ENCODE measurements at places on chromosomes 3 and 15.

GRCh38 chr3:118809696-118810498 is 224.7 kb downstream of the IGSF11 start:
- DNase-seq = no peak

DNA sequence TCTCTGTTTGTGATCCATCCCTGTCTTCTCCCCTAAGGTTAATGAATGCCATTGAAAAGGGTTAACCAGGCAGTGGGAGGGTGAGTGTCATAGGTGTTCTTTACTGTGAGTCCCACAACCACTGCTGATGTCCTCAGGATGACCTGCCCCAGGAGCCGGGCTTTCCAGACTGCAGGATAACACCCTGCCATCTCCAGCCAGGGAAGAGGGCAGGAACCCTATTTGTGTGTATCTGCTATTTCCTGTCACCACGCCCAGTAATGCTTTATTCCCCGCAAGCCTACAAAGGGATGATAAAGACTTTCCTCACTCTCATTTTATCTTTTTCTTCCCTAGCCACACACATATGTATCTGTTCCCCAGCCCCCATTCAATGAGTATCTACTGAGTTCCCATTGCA is 15.6 kb upstream of the CTXND1 start:
- no peak for DNase-seq

GRCh38 chr15:75234191-75234810 is 23.8 kb upstream of the GOLGA6C start:
- DNase-seq = no peak

DNA sequence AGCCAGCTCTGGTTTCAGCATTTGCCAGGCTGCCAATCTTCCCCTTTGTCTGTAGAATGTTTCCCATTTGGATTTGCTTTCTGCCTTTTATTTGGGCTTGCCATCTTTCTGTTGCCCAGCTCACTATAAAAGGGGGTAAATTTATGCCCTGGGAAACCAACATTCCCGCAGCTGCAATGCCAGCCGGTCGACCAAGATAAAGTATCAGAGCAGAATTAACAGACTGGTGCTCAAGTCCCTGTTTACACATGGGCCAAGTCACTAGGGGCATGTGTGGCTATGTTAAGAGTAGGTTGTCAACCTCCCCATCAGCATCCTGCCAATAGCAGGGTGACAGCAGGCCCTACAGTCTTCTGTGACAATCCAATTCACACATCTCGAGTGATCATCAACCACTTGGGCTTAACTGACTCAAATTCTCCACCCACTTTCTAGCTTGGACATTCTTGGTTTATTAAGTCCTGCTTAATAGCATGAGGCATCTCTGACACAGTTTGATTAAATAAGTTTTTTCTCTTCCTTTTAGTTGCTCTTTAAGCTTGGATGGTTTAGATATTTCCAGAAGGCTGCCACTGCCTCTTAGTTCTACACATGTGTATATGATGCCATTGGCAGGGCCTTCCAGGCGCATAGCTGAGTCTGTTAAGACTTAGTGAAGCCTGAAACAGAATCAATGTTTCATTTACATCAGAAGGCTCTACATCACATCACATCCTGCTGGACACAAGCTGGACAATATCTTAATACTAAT is 24.1 kb upstream of the VEPH1 start:
- DNase-seq = no peak

DNA sequence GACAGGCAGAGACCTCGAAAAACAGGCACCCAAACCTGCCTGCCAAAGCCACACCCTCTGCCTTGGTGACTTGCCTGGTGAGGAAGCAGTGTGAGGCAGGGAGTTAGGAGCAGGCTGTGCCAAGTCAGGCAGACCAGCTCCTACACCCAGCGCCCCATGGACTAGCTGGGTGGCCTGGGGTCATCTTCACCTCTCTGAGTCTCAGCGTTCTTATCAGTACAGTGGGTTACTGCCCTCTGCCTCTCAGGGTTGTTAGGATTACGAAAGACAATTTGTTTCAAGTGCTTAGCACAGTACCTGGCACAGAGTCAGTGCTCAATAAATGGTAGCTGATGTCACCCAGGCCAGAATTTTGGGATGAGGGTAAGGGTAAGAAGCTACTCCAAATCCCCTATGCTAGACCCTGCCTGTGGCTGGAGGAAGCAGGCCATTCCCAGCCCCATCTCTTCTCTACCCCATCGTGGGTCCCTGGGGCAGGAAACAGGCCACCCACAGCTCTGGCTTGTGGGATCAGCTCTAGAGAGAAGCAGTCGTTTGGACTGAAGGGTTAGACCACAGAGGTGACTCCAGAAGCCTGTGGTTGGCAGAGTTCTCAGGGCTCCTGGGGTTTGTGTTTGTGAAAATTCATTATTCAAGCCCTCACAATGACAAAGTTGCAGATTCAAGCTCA is 10.1 kb downstream of the SLC51B start:
- no peak for DNase-seq

DNA sequence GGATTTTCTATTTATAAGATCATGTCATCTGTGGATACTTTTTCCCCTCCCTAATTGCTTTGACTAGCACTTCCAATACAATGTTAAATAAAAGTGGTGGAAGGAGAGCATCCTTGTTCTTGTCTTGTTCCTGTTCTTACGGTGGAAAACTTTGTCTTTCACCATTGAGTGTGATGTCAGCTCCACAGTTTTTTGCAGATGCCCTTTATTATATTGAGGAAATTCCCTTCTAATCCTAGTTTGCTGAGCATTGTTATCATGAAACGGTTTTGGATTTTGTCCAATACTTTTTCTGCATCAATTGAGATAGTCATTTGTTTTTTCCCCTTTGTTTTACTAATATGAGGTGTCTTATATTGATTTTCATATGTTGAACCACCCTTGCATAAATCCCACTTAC is 19.9 kb upstream of the IL20RB start:
- DNase-seq = peak; percentile 22

GRCh38 chr3:100868894-100869293 is 124.3 kb downstream of the ABI3BP start:
- no peak for DNase-seq

- no peak for DNase-seq
These were observed 20.0 kb upstream of the BLM start for GRCh38 chr15:90697175-90697574.

- no peak for DNase-seq
These were observed 14.5 kb downstream of the SLC6A20 start for GRCh38 chr3:45781841-45782240.

- peak; percentile 31 for DNase-seq
These were observed 407.2 kb upstream of the TGFBR2 start for GRCh38 chr3:30199096-30199759.

GRCh38 chr3:79491029-79491641 is 276.7 kb downstream of the ROBO1 start:
- no peak for DNase-seq

- DNase-seq = peak; percentile 65
These were observed 320.7 kb downstream of the ZNF621 start for GRCh38 chr3:40845447-40845846.

DNA sequence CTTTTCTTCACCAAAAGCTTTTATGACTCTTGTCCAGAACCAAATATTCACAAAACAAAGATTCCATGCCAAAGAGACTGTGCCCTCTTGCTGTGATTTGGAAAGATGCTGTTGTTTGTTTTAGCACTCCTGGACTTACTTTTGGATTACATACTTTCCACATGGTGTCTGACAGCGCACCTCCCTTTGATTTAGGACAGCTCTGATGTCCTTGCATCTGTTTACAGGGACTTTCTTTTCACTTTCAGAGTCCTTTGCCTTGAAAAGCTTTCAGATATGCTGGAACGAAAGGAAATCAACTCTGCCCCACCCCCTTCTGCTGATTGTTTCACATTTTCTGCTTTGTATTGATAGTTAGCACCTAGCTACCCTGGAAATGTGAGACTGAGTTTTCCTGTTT is 133.0 kb upstream of the NR2E3 start:
- DNase-seq = no peak

Data from MV-4-11 (cell line).